NCI-H187 treated with DMSO at 0.1 percent for 48 hours (cell line): ENCODE measurements at places on chromosomes 6 and 20.

- no peak for DNase-seq
Observed at GRCh38 chr20:51418137-51418529, 124.4 kb downstream of the NFATC2 start.

GRCh38 chr6:53322188-53323029 lies 26.3 kb downstream of the ELOVL5 start:
- DNase-seq, result no peak

GRCh38 chr20:25284131-25284601 lies 36.3 kb downstream of the PYGB start:
- no peak for DNase-seq

- DNase-seq, result no peak
Observed at GRCh38 chr6:20117474-20117873, 94.8 kb downstream of the MBOAT1 start.

GRCh38 chr20:38184101-38184500 lies 19.0 kb upstream of the TGM2 start:
- no peak for DNase-seq

- no peak for DNase-seq
Observed at GRCh38 chr6:156840136-156840535, 63.0 kb downstream of the ARID1B start.

DNA sequence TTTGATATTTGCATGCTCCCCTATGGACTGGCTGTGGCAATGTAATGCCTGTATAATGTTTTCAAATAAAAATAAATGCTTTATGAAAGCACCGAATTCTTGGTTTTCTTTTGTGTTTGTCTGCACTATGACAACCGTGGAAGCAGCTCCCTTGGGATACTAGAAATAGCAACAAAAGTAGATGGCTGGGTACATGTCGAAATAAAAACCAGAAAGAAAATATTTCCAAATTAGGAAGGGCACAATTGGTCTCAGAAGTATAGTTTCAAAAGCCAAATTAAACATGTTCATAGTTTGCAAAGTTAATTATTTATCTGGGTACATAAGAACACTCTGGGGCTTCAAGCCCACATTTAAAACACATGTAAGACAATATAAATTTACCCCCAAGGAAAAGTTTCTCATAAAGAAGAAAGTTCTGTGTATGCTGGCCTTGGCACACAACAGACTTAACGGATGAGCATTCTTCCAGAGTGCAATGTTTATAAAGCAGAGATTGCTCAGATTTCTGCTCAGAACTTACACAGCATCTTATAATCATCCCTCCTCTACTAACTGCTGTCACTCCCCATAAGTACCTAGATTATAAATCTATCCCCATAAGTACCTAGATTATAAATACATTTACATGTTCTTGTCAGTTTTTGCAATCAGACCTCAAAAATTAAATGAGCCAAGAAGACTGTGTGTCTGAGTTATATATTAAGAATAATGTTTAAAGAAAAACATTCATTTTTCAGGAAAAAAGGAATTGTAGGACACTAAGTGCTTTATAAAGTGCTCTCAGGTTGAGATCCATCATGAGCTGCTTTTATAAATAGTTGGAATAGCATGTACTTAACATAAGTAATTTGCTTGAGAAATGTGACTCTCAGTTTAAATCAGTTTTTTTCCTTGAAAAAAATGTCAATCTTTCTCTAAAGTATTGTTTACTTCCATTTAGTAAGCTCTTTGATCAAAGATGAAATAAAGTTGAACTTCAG lies 230.2 kb upstream of the PLN start:
- DNase-seq, result no peak

DNA sequence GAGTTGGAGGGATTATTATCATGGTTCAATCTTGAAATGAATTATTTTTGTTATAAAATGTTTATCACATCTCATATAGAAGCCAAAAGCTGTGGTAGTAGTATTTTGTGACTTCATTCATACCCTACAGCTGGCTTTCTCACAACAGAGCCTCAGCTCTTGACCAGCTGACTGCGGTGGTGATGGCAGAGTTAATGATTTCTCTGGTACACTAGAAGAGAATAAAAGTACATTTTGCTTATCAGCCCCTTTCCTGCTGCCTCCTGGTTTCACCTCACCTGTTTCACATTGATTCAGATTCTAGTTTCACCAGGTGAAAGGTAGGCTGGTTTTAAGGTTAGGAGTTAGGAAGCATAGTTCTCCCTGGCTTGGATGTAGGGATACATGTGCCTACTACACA lies 55.7 kb downstream of the AFG1L start:
- no peak for DNase-seq

DNA sequence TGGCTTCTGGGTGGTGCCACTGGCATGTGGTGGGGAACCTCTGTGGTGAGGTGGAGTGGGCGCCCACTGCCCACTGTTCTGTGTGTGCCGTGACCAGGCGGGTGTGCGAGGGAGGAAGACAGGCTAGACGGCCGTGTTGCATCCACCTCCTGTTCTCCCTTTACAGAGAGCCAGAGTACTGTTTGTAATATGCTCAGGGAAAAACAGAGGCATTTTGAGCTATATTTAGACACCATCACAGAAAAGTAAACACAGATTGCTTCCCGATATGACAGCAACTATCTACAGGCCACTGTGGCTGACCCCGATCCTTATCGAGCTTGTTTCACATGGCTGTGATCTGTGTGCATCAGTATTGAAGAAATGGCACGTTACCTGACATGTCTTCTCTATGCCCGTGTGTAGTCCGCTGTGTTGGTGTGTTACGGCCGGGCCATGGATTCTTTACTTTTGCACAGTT lies 45.6 kb downstream of the ARID1B start:
- no peak for DNase-seq

DNA sequence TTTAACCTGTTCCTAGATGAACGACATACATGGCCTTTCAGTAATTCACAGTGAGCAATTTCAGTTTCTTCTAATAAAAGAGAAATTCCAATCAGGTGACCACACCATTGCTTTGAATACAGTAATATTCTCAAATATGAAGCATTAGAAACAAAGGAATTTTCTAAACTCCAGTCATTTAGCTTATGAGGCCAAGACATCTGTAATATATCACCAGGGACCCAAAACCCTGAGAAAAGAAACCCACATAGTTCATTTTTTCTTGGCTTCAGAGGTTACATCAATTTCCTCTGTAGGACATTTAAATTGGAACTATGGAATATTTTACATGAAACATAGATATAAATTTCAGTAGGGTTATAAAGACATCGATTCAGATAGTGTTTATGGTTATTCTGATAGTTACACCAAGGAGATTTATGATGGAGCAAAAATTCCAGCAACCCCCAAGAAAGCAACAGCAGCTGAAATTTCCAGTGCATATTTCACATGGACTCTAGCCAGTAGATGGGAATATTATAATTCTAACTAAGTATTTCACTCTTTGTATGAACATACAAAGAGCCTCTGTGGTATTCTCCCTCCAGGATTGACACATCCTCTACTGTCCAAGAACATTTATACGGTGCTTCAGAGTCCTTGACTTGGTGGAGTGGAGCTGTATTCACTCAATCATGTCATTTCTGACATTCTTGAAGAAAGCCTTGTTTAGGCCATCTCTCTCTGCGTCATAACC lies 82.9 kb downstream of the ADGRG6 start:
- DNase-seq, result no peak

- DNase-seq, result no peak
Observed at GRCh38 chr20:15794409-15794808, 778.8 kb downstream of the KIF16B start.

- DNase-seq, result no peak
Observed at GRCh38 chr6:116126032-116126431, at the start of gene COL10A1. Gene COL10A1, minus strand, starts transcription at chr6:116126132. Its CDS starts 640 bp downstream, at chr6:116125492.

- DNase-seq, result peak; percentile 45
Observed at GRCh38 chr6:108541843-108542759, 18.6 kb upstream of the FOXO3 start.

DNA sequence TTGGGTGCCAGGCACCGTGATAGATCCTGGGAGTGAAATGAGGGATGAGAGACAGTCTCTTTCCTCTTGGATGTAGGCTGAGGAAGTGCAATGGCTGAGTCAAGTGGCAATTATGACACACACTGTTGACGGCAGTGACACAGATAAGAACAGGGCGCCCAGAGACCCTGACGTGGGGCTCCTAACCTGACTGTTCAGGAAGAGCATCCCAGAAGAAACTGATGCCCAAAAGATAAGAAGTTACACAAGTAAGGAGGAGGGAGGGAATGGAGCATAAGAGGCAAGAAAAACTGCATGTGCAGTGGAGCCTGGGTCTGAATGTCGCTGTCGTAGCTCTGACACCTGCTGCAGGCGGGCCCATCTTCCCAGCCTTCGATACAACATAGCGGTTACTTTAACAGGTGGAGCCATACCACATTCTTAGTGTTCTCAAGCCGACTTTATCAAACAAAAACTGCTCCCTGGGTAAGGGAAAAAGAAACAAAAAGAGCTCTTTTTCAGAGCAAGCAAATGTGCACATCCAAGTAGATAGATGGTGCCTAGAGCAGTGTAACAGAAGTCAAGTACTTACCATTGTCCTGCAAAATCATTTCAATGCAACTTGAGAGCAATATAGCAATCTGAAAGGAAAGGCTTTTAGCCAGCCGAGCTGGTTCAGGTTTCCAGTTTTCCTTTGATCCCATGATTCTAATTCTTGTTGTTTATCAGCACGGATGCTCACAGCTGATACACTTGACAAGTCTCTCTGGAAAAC lies 463.9 kb upstream of the JARID2 start:
- peak; percentile 74 for DNase-seq

DNA sequence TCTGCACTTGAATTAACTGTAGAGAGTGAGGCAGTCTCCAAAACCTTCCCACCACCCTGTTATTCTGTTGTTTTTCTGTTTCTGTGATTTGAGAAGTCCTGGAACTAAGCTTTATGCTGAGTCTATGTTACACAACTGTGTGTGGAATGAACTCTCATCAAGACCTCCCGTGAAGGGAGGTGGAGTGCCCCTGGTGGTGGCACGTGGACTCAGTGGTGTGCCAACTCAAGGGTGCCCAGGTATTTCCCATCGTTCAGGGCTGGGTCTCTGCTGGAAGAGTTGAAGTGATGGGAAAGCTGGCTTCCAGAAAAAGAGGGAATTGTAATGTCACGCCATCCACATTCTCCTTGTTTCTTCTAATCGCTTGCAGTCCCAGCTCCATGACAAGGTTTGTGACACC lies 374.2 kb downstream of the SMOC2 start:
- no peak for DNase-seq

- DNase-seq, result no peak
Observed at GRCh38 chr20:44501448-44501847, 20.4 kb downstream of the SERINC3 start.

DNA sequence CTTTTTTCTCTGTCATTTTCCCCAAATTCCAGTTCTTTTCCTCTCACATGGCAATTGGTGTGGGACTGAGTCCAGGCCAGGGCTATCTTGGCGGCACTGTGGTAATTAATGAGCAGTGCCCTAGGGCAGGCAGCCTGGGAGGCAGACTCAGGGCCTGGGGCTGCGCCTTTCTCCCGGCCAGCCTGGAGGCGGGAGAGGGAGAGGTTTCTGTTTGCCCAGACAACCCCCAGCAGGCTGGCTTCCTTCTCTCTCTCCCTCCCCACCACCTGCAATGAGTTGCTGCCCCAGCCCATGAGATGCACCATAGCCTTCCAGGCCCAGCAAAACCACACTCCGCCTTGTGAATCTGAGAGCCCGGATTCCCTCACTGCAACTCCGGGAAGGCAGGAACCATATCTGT lies 15.1 kb upstream of the CCDC167 start:
- no peak for DNase-seq

DNA sequence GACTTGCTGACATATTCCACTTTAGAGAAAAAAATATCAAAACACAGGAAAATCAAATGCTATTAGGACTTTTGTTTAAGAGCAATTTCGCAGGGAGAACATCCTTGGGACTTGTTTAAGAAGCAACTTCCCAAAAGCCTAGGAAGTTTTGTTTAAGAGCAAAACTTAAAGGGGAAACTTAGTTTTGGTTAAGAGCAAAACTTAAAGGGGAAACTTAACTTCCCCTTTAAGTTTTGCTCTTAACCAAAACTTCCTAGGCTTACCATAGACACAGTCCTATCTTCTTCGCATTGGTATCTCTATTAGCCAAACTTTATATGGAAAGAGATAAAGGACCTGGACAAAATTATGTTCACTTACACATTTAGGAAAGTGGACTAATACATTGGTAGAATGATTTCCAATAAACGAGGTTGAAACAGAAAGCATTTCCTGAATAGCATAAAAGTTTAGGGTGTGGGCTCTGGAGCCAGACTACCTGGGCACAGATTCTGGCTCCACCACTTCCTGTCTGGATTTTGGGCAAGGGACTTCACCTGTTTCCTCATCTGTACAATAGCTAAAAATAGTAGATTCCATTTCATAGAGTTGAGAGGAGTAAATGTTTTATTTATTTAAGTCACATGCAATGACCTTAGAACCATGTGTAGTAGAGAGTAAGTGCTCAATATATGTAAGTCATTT lies 15.7 kb downstream of the PAQR8 start:
- no peak for DNase-seq

DNA sequence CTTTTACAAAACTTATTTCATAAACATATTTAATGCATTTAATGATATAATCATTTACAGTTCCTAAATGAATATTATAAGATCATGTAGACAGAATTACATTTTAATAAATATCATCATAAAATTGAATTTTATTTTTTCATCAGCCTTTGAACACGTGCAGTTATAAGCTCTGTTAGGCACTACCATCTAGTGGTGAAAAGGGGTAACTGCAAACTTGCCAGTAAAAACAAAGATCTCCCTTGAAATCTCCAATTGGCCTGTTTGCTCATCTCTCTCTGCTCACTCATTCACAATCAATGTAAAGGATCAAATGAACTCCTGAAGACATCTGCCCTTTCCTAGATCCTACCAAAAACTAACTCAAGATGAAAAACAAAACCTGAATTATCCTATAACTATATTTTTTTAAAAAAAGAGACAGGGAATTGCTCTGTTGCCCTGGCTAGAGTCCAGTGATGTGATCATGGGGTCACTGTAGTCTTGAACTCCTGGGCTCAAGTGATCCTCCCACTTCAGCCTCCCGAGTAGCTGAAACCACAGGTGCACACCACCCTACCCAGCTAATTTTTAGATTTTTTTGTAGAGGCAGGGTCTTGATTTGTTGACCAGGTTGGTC lies 31.7 kb downstream of the SAMHD1 start:
- DNase-seq, result peak; percentile 14

DNA sequence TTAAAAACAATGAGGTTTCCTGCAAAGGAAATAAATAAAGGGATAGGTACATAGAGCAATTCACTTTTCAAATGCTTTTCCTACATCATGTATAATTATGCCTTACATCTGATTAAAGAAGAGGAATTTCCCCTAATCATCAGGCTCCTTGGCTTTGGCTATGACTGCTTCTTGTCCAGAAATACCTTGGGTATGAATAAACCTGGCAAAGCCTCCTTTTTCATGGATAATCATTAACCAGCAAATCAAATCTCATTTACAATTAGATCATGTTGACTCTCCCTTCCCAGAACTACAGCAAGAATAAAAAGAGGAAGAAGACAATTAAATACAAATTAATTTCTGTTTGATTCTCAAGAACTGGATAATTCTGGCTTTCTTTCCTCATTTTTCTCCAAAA lies 58.0 kb upstream of the CD2AP start:
- no peak for DNase-seq

- no peak for DNase-seq
Observed at GRCh38 chr6:3297006-3297405, 38.3 kb downstream of the PSMG4 start.

GRCh38 chr6:135018941-135019340 lies 35.7 kb downstream of the HBS1L start:
- DNase-seq, result no peak

GRCh38 chr6:41731561-41732086 lies 3.8 kb downstream of the TFEB start:
- DNase-seq, result no peak

- DNase-seq, result no peak
Observed at GRCh38 chr6:132490478-132491204, 22.3 kb downstream of the STX7 start.
